ENCODE measurements at places on chromosomes 6 and 20.

GRCh38 chr20:16203096-16203495 is 370.2 kb downstream of the KIF16B start:
- no peak for DNase-seq

GRCh38 chr20:1182106-1182505 is 2.7 kb downstream of the TMEM74B start:
- no peak for DNase-seq

DNA sequence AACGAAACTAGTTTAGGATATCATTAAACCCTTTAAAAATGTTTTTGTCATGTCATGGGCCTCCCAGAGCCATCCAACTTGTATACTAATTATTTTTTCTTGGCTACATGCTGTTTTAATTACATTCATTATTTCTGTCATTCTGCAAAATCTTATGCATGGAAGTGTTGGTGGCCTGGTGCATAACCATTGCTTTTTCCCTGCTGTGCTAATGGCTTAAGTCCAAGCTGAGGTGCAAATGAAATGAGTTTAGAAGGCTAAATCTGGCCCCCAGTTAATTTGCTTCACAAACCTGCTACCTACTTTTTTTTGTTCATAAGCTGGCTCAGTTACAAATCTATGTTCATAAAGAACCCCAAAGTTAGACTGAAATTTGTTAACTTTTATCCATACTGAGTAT is 1249.9 kb downstream of the EPHA7 start:
- no peak for DNase-seq

DNA sequence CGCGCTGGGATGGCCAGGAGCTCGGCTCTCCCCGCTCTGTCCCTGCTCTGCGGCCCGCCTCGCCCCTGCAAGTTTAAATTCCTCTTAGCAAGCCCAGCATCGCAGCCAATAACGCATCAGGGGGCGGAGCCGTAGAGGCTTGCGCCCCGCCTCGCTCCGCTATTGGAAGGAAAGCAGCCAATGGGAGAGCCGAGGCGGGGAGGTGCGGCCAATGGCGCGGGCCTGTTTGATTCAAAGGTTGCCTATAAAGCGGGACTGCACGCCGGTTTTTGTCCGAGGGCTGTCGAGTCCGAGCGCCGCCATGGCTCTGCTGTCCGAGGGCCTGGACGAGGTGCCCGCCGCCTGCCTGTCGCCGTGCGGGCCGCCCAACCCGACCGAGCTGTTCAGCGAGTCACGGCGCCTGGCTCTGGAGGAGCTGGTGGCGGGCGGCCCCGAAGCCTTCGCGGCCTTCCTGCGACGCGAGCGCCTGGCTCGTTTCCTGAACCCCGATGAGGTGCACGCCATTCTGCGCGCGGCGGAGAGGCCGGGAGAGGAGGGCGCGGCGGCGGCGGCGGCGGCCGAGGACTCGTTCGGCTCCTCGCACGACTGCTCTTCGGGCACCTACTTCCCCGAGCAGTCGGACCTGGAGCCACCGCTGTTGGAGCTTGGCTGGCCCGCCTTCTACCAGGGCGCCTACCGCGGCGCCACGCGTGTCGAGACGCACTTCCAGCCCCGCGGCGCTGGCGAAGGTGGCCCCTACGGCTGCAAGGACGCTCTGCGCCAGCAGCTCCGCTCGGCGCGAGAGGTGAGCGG is at the start of gene FAM83D:
TSS of gene FAM83D (plus strand) at position 276 of the 792 bp plus-strand sequence. CDS start at position 302, 26 bp downstream.
- DNase-seq: peak; percentile 98

DNA sequence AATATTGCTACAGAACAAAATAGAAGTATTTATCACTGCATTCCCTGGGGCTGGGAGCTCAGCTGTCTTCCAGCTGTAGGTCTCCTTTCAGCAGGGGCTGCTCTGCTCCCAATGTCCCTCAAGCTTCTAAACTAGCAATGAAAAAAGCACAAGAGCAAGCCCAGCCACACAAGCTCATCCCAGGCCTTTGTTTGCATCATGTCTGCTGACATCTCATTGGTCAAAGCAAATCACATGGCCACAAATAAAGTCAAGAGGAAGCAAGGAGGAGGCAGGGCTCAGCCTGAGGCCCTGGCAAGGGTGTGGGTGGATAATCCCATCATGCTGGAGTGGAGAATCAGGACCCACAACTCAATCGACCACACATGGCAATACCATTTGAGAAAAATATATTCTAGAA is 2.2 kb upstream of the BFSP1 start:
- DNase-seq: no peak

- peak; percentile 72 for DNase-seq
These were observed 161.7 kb downstream of the UNC5CL start for GRCh38 chr6:40877362-40877761.

- DNase-seq: no peak
These were observed 179.2 kb upstream of the PHACTR1 start for GRCh38 chr6:12537389-12537788.

DNA sequence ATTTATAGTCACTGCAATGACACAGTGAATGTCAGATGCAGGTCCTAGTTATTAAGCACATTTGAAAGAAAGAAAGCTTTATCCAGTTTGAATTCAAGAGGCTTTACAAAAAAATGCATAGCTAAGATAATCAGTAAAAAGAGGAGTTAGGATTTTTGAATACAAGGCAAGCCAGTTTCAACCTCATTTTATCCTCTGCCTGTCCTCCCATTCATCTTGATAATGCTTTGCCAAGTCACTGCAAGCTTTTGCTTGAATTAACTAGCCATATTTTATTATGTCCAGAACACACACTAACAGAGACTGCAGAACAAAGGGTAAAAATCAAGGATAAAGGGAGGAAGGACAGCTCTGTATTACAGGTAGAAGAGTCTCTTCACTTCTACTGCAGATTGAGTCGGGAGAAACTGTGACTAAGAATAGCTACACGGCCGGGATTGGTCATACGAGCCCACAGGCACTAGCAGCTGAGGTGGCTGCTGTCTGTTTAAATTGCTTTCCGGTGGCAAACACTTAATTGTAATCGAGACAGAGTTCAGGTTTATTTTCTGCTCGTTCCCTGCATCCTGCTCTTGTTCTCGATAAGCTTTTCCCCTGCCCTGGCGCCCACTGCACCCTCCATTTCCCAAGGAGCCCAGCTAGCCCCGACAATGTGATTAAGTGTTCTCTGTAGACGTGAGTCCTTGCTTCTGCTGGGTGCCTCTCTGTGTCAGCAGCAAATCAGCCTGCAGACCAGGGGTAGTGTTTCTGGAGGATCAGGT is 30.5 kb upstream of the AKAP12 start:
- no peak for DNase-seq
